ENCODE measurements at places on chromosomes 3 and 15. TPM values are rescaled to one million over a fixed set of nuclear protein-coding genes. Genes with fewer than 3 reads are reported as not detected.
A peak's percentile ranks its signal among the peaks of the same experiment; 100 is the strongest.

DNA sequence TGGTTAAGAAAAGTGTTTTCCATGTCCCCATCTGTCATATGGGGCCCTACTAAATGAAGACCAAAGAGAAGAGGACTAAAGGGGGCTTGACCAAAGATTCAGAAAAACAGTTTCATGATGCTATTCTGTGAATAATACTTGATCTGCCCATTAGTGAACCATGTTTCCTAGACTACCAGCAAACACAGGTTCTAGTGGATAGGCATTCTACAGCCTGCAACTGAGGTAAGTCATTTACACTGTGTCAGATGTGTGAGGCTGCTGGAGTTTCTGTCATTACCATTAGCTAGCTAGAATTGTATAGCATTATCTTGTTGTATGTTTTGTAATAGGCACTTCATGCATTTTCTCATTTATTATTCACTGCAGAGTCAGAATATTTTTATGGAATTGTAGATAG lies 6.6 kb downstream of the GPR171 start:
- H3K4me3 ChIP-seq = no peak overlapping the region
- no peak for DNase-seq

- peak overlapping the region; percentile 44 for H3K27ac ChIP-seq
- no peak overlapping the region for H3K4me3 ChIP-seq
- no peaks in the 10 kb centered on the region for H3K27me3 ChIP-seq
- no peak for DNase-seq
These were observed 42.1 kb upstream of the CTDSPL start for GRCh38 chr3:37819591-37819990.

DNA sequence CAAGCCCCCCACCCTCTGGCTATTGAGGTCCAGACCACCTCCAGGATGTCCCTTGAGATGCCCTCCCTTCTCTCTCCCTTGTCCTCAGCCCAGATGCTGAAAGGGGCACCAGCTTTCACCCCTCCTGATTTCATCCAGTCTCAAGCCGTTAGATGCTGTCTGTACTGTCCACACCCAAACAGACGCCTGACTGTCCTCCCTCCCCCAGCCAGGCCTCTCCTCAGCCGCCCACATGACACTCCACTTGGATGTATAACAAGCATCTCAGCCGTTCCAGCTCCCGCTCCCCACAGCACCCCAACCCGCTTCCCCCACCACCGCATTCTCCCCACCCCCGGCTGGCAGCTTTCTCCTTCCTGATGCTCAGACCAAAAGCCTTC lies 25.0 kb upstream of the CYP11A1 start:
- H3K4me3 ChIP-seq = no peak overlapping the region
- H3K4me1 ChIP-seq = peaks cover 5% of the 10 kb centered on the region
- H3K27ac ChIP-seq = no peak overlapping the region
- H3K27me3 ChIP-seq = no peaks in the 10 kb centered on the region
- no peaks in the 10 kb centered on the region for H3K36me3 ChIP-seq
- DNase-seq = no peak

- H3K4me1 ChIP-seq = no peaks in the 10 kb centered on the region
- no peak overlapping the region for H3K4me3 ChIP-seq
- no peak for DNase-seq
- H3K27me3 ChIP-seq = no peaks in the 10 kb centered on the region
- H3K36me3 ChIP-seq = no peaks in the 10 kb centered on the region
- no peak overlapping the region for H3K27ac ChIP-seq
These were observed 15.5 kb upstream of the ZBED2 start for GRCh38 chr3:111610612-111611054.

DNA sequence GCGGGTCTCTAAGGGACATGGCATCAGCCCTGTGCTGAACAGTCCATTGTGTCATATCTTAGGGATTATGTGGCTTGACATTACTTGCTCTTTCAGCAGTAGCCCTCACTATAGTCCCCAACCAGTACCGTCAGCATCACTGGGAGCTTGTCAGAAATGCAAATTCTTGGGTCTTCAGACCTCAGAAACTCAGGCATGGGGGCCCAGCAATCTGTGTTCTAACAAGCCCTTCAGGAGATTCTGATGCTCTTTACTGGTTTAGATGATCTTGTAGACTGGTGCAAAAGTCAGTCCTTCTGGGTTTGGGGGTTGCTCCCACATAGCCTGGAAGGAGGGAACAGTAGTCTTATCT lies 39.0 kb upstream of the TRAK1 start:
- no peaks in the 10 kb centered on the region for H3K36me3 ChIP-seq
- H3K27ac ChIP-seq = peak overlapping the region; percentile 94
- peak overlapping the region; percentile 11 for H3K4me3 ChIP-seq
- H3K4me1 ChIP-seq = peaks cover 97% of the 10 kb centered on the region
- DNase-seq = no peak
- no peaks in the 10 kb centered on the region for H3K27me3 ChIP-seq

DNA sequence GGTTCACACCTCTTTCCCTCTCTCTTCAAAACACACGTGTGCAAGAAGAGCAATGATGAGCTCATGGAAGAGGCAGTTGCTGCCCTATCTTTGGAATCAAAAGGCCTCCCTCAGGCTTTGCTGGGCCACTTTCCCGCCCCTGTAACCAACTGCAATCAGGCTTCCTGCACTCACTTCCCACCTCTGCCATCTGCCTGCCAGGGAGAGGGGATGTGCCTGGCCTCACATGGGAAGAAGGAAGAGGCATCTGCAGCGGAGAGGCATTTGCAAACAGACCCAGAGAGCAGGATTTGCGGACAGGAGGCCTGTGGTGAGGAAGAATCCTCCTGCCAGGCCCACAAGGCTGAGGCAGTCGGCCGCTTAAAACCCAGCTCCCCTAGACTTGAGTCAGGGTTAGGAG lies 175.6 kb upstream of the ATP10A start:
- H3K27me3 ChIP-seq = peaks cover 58% of the 10 kb centered on the region
- no peak overlapping the region for H3K4me3 ChIP-seq
- no peaks in the 10 kb centered on the region for H3K4me1 ChIP-seq
- no peaks in the 10 kb centered on the region for H3K36me3 ChIP-seq
- no peak for DNase-seq

- DNase-seq = no peak
- H3K27ac ChIP-seq = no peak overlapping the region
- H3K27me3 ChIP-seq = no peaks in the 10 kb centered on the region
- H3K36me3 ChIP-seq = peaks cover 64% of the 10 kb centered on the region
These were observed 69.3 kb upstream of the RPL35A start for GRCh38 chr3:197880491-197881269.

GRCh38 chr15:90013503-90013937 lies 12.4 kb downstream of the ZNF710 start:
- no peaks in the 10 kb centered on the region for H3K4me1 ChIP-seq
- DNase-seq = no peak
- no peak overlapping the region for H3K27ac ChIP-seq
- H3K36me3 ChIP-seq = peaks cover 4% of the 10 kb centered on the region
- no peak overlapping the region for H3K4me3 ChIP-seq

DNA sequence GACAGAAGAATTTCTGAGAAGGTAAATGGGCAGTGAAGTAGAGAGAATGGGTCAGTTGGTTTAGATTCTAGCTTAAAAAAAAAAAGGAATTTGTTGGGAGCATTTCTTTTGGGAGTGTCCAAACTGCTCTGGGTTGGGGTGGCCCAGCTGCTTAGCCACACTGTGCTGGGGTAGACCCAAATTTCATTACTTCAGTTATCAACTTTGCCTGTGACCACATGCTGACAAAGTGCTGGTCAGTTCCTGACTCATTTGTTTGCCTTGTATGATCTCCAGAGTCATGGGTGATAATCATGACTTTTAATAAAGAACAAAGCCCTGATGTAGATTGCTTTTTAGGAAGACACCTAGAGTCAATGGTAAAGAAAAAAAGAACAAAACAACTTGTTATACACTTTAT lies 121.5 kb upstream of the FGF7 start:
- no peak for DNase-seq
- H3K4me3 ChIP-seq = no peak overlapping the region
- H3K27me3 ChIP-seq = no peaks in the 10 kb centered on the region
- peaks cover 33% of the 10 kb centered on the region for H3K36me3 ChIP-seq

Gene CRABP1
- not detected for total RNA-seq

- H3K27me3 ChIP-seq = peaks cover 10% of the 10 kb centered on the region
- peaks cover 2% of the 10 kb centered on the region for H3K36me3 ChIP-seq
- no peak for DNase-seq
- no peak overlapping the region for H3K27ac ChIP-seq
- H3K4me1 ChIP-seq = no peaks in the 10 kb centered on the region
These were observed 4.6 kb downstream of the ACSBG1 start for GRCh38 chr15:78229431-78230406.

DNA sequence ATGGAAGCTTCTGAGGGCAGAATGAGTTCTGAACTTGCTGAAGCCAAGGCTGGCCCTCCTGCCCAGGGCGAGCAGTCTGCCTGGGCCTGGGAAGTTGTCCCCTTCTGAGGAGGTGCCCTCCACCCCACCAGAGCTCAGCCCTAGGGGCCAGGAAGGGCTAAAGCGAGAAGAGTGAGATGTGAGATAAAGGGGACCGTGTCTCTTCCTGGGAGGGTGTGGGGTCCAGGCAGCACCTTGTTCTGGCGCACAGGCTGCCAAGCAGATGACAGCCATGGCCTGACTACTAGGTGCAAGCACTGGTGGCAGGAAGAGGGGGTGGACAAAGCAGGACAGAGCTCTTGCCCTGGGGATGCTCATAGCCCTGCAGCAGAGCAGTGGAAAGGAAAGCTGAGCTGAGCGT lies 3.7 kb downstream of the PAK6 start:
- no peak overlapping the region for H3K4me3 ChIP-seq
- H3K36me3 ChIP-seq = no peaks in the 10 kb centered on the region
- no peak overlapping the region for H3K27ac ChIP-seq
- no peak for DNase-seq

GRCh38 chr3:72042397-72043203 lies 257.7 kb upstream of the PROK2 start:
- H3K4me1 ChIP-seq = peaks cover 6% of the 10 kb centered on the region
- DNase-seq = no peak
- H3K36me3 ChIP-seq = no peaks in the 10 kb centered on the region
- H3K27ac ChIP-seq = no peak overlapping the region
- peaks cover 41% of the 10 kb centered on the region for H3K27me3 ChIP-seq

GRCh38 chr3:55935241-55935640 lies 448.1 kb upstream of the WNT5A start:
- H3K4me3 ChIP-seq = no peak overlapping the region
- no peak overlapping the region for H3K27ac ChIP-seq
- no peak for DNase-seq
- no peaks in the 10 kb centered on the region for H3K36me3 ChIP-seq

GRCh38 chr3:65851827-65852226 lies 186.9 kb downstream of the MAGI1 start:
- H3K4me1 ChIP-seq = peaks cover 24% of the 10 kb centered on the region
- no peak overlapping the region for H3K27ac ChIP-seq
- DNase-seq = no peak
- H3K36me3 ChIP-seq = no peaks in the 10 kb centered on the region
- no peak overlapping the region for H3K4me3 ChIP-seq
- H3K27me3 ChIP-seq = no peaks in the 10 kb centered on the region

GRCh38 chr3:194487289-194488054 lies 670 bp upstream of the ATP13A3 start:
- peak overlapping the region; percentile 89 for H3K27ac ChIP-seq
- no peaks in the 10 kb centered on the region for H3K36me3 ChIP-seq
- peak overlapping the region; percentile 80 for H3K4me3 ChIP-seq
- H3K4me1 ChIP-seq = peaks cover 44% of the 10 kb centered on the region

DNA sequence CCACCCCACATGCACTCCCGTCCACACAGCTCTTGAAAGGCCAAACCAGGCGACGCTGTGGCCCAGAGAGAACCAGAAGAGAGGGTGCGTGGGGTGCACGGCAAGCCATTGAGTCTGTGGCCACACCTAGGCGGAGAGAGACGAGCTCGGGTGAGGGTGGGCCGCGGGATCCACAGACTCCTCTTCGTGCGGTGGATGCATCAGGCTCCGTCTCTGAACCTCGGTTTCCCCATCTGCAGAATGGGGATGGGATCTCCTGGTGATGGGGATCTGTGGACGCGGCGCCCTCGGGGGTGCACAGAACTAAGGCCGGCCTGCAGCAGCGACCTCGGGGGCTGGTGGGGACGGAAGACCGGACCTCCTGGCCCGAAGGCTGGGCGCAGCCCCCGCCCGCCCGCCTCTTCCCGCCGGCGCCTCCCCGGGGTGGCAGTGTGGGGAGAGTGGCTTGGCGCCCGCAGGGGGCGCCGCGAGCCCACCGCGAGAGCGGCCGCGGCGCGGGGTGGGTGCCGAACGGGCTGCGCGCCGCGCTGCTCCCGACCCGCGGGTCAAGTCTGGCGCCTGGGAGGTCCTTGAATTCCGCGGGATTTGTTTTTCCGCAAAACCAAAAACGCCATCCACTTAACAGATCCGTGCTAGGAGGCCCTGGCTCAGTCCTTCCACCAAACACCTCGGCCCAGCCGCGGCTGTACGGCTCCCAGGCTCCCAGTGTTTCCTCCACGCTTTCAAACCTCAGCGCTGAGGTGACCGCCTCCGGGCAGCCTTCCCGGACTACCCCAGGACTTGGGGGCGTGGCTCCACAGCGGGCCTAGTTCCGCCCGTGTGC lies 13.2 kb upstream of the ADPGK start:
- peak; percentile 44 for DNase-seq
- H3K27ac ChIP-seq = no peak overlapping the region
- H3K27me3 ChIP-seq = peaks cover 85% of the 10 kb centered on the region

Gene PLA2G4D
- total RNA-seq = not detected

DNA sequence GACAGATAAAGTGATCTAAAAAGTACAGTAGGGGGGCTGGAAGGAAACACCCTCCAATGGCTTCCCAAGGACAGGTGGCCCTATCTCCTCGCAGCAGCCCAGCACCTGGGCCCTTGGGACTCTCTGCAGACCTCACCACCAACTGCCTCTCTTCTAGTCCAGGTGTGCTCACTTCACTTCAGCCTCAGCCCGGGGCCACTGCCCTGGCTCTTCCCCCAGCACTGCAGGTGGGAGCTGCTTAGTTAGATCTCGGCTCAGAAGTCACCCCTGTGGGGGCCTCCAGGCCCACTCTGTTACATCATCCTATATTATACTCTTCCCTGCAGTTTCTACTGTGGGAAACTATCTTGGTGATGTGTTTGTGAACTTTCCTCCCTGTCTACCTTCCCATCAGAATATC lies 2.0 kb downstream of the KLF15 start:
- peaks cover 19% of the 10 kb centered on the region for H3K36me3 ChIP-seq
- H3K27ac ChIP-seq = peak overlapping the region; percentile 97
- peak overlapping the region; percentile 87 for H3K4me3 ChIP-seq
- DNase-seq = no peak

DNA sequence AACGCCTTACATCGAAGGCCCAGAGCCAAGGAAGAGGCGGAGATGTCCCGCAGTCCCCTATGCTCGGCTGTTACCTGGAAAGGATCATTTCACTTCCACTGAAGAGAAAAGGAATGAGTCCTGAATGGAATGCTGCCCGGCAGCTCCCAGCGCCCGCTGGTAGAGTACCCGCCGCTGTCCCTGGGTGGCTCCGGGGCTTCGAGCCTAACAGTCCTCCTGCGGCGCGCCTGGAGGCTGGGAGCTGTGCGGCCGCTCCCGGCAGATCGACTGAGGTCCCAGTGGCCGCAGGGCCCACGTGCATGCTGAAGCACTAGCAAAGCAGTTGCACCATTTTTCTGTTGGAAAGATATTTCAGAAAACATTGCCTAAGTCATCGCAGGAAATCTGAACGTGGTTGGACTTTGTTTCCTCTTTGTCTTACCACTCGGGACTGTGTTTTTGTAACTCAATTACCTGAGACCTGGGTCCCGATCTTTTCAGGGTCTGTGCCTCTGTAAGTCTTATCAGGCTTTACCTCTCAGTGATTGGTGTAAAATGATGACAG lies 984 bp downstream of the RNU6-1 start:
- peak overlapping the region; percentile 89 for H3K4me3 ChIP-seq
- H3K27me3 ChIP-seq = peaks cover 24% of the 10 kb centered on the region
- peak; percentile 50 for DNase-seq
- H3K4me1 ChIP-seq = peaks cover 54% of the 10 kb centered on the region
- no peaks in the 10 kb centered on the region for H3K36me3 ChIP-seq
- H3K27ac ChIP-seq = peak overlapping the region; percentile 98

Measured in left ventricle myocardium inferior (tissue), 1 donor.